NCI-H187 (cell line): ENCODE measurements at places on chromosomes 4 and X.

GRCh38 chrX:9899640-9900111 lies 67.5 kb upstream of the CLDN34 start:
- no peak for DNase-seq

DNA sequence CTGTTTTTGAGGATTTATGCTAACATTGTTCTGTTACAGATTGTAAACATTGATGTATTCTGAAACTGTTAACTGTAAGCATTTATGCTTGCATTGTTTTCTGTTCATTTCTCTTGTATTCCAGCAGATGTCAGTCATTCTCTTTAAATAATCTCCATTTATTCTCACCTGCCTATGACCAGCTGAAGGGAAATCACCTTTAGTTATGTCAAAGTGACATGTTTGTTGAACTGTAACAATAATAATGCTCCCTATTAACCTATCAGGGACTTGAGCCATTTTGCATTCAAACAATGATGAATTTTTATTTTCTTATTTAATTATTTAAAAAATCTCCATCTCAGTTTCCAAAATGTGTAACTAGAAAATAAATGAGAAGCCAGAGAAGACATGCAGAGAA lies 58.0 kb downstream of the SPCS3 start:
- DNase-seq: no peak

GRCh38 chr4:161457311-161457710 lies 706.5 kb downstream of the FSTL5 start:
- DNase-seq: no peak

DNA sequence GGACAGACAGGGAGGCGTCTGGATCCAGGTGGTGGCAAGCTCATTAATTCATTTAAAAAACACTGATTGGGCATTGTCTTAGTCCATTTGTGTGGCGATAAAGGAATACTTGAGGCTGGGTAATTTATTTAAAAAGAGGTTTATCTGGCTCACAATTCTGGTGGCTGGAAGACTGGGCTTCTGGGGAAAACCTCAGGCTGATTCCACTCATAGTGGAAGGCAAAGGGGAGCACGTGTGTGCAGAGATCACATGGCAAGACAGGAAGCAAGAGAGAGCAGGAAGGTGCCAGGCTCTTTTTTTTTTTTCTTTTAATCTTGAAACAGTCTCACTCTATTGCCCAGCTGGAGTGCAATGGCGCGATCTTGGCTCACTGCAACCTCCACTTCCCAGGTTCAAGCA lies 100.2 kb upstream of the METTL14 start:
- DNase-seq: no peak

DNA sequence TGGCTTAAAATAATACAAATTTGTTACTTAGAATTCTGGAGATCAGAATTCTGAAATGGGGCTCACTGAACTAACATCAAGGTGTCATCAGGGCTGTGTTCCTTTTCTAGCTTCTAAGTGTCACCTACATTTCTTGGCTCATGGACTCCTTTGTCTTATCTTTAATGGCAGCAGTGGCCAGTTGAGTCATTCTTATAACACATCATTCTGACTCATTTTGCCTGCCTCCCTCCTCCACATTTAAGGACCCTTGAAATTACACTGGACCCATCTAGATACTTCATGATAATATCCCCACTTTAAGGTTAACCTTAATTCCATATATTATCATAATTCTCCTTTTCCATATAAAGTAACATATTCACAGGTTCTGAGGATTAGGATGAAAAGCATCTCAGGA lies 215.9 kb downstream of the GUCY2F start:
- no peak for DNase-seq

GRCh38 chr4:25493466-25493865 lies 116.4 kb downstream of the ANAPC4 start:
- DNase-seq: no peak

DNA sequence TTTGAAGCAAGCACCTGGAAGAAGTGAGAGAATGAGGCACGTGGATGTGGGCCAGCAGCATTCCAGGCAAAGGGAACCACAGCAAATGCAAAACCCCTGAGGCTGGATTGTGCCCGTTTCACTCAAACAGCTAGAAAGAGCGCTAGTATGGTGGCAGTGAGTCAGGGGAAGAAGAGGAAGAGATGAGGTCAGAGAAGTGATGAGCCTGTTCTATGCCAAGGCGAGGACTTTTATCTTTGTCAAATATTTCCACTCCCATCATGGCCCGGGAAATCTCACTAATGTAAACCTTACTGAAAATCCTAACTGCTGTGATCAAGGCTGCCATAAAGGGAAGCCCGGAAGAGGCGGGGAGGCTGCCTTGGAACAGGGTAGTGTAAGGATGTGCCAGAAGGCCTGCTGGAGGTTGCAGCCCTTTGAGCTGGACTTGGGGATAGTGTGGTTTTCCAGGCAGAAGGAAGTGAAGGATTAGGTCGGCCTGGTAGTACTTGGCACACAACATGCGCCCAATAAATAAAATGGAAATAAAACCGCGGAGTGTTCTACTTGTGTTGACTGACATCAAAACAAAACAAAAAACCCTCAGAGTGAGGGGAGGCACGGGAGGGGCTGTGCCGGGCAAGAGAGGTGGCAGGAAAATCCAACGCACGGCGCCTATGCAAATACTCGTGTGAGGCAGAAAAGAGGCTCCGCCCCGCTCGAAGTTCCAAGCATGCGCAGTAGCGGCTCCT lies 1.2 kb upstream of the CDK16 start:
- DNase-seq: no peak

DNA sequence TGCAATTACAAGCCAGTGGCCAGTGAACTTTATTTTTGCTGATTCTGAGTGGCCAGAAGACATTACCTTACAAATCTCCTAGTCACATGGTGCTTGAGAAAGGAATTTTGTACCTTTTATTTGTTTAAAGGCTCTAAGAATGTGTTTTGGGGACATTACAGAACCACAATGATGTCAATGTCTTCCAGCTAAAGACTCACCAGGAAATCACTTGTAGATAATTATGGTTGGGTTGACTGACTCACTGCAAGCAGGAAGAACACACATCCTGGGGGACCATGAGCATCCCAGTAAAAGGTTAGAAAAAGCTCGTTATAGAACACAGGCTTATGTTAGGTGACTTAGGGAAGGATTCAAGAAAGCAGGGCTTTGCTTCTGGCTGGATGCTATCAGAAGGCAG lies 119.4 kb upstream of the FAM9B start:
- no peak for DNase-seq

- DNase-seq: no peak
Observed at GRCh38 chr4:40789031-40789430, 39.3 kb downstream of the NSUN7 start.

GRCh38 chr4:152342293-152342692 lies 193.6 kb downstream of the FBXW7 start:
- no peak for DNase-seq

- no peak for DNase-seq
Observed at GRCh38 chrX:129718676-129719075, 20.1 kb upstream of the XPNPEP2 start.

GRCh38 chrX:2703991-2704369 lies 12.9 kb downstream of the CD99 start:
- DNase-seq: no peak
